Smooth muscle cell of the brain vasculature (primary cell): ENCODE measurements at places on chromosomes 2 and 18.

DNA sequence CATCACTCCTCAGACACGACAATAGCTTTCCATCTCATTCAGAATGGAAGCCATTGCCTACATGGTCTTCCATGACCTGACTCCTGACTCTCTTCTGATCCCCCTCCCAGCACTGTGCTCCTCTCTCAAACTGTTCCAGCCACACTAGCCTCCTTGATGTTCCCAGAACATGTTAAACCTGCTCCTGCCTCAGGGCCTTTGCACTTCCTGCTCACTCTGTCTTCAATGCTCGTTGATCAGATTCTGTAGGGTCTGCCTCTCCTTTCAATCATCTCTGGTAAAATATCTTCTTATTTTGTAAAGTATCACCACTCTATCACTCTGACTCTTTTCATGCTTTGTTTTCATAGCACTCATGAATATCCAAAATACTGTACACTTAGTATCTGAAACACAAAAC lies 84.9 kb downstream of the SESTD1 start:
- no peak for DNase-seq

DNA sequence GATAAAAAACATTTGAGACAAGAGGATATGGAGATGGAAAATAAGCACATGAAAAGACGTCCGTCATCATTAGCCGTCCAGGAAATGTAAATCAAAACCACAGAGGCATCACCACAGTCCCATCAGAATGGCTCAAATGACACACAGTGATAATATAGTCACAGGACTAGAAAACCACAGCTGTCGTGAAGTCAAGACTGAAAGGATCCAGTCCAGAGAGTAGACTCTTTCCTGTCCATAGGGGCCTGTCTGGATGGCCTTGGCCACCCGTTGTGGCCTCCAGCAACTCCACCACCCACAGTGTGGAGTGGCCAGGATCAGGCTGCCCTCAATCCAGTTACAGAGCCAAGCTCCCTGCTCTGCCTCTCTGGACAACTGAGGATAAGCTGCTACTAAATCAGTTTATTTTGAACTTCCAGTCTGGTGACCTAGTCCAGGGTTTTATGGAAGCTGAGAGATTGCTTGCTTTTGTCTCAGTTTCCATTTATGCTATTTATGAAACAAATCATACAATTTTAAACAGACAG lies 60.4 kb downstream of the RHOB start:
- no peak for DNase-seq

- no peak for DNase-seq
Observed at GRCh38 chr2:171410101-171410500, 23.7 kb downstream of the METTL8 start.

- DNase-seq, result no peak
Observed at GRCh38 chr2:136217996-136218395, 100.0 kb upstream of the CXCR4 start.

DNA sequence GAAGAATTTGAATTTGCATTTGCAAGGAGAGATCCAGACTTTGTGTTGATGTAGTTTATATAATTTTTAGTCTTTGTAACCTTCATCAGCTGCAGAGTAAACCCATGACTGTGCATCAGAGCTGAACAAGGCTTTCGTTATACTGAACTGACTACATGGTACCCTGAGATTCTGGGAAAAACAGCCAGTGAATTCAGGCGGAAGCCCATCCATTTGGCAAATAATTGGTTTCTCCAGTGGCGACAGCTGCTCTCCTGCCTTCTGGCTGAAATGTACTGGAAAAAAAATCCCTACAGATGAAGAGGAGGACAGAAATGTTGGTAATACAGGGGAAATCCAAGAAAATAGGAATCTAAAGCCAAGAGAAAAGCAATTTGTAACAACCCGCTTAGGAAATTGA lies 657.5 kb upstream of the CDH7 start:
- DNase-seq, result no peak
